Cortex of kidney (tissue), 1 donor: ENCODE measurements at places on chromosomes 2 and 18.

DNA sequence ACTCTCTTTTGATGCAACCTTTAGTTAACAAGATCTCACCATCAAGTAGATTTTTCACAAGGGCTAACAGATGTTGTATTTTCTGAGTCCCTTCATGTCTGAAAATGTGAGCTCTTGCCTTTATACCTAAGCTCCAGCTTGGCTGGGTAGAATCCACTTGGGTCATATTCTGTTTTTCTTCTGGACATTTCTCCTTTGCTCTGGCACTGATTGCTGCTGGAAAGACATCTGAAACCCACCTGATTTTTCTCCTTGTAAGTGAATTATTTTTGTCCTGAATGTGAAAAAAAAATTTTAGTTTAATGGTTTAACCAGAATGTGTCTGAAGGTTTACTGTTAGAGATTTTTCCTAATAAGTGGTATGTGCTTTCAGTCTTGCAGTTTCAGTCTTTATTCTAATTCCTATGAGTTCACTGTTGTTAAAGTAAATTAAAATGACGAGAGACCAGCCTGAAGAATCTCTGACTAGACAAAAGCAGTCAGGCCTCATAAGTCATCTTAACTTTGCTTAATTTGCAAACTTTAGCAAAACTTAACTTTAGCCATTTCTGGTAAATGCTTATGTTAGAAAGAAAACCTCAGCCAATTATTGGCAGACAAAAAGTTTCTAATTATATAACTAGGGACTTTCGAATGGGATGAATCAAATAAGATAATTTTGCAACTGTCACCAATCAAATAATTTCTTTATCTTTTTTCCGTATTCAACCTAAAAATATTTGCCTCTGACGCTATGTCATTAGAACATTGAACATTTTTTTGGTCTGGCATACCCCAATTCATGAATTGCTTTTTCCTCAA is 70.8 kb downstream of the ACAA2 start:
- DNase-seq, result no peak

DNA sequence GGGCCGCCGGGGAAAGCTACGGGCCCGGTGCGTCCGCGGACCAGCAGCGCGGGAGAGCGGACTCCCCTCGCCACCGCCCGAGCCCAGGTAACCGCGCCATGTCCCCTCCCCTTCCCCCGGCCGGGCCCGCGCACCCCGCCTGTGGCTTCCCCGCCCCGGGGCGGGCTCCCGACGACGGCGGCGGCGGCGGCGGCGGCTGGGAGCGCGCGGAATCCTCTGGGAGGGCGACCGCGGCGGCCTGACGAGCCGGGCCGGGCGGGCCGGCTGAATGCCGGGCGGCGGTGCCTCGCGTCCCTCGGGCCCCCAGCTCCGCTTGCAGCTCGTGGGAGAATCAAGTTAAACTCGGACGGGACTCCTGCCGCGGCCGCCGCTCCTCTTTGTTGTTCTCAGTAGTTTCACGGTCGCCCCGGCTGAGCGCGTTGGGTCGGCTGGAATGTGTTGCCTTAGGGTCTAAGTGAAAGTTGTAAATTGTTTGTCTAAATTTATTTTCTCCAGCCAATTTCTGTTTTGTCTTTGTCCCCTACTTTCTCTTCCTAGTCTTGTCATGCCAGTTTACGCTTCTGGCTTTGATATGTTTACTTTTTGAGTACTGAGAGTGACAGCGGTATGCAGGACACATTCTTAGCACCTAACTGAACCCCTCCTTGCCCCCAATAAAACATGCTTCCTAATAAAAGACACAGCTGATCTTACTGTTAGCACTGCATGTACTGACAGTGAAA is 685 bp downstream of the SMAD4 start:
- DNase-seq, result no peak

- no peak for DNase-seq
Measured at GRCh38 chr18:58977801-58978200, 113.1 kb downstream of the ZNF532 start.

DNA sequence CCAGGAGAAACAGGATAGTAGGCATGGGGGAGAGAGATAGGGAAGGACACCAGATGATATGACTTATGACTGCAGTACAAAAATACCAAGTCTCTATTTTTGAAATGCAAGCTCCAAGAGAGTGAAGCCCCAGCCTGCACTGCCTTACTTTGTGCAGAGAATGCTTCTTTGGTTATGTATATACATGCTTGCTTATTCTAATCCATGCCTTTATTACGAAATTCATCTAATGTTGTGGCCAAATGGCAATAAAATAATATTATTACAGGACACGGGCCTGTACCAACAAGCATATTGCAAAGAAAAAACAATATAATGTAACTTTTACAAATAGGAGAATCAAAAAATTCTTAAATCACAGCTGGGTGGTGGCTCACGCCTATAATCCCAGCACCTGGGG is 110.8 kb downstream of the BCL11A start:
- DNase-seq, result no peak

GRCh38 chr2:201148434-201148990 is 32.5 kb downstream of the CFLAR start:
- DNase-seq, result no peak

DNA sequence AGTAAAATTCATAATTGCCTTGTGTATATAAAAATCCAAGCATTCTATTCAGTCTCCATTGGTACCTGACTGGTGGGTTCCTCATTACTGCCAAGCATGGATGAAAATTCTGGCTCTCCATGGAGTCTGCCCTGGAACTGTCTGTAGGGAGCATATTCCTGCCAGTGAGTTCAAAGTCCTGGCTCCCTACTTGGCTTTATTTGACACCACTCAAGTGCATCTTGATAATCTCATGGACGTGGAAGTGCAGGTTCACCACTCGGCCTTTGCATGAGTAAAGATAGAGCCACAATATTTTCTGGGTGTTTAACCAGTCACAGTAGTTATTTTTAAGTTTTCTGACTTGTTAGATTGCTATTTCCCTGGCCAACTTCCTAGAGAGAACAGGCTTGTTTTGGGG is 63.5 kb downstream of the CNTNAP5 start:
- no peak for DNase-seq

DNA sequence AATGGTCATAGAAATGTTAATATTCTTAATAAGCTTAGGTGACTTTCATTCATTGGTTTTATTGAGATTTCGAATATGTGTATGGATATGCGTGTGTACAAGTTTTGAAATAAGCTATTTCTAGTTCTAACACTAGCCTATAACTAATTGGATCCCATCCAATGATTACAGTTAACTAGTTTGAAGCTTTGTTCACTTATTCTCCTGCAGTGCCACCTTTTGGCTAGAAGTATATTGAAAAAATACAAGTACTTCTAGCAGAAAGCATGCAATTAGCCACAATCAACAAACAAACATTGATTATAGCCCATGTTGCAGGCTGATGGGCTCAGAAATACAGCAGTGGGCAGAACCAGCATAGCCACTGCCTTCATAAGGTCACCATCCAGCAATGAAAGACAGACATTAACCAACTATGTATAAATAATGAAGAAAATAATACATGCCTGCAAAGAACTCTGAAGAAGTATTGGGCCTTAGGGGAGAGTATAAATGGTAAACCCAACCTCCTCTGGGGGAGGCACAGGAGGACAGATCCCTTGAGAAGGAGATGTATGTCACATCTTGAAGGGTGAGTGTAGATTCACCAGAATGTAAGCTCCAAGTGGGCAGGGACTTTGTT is 5.1 kb upstream of the PIEZO2 start:
- no peak for DNase-seq

- no peak for DNase-seq
Measured at GRCh38 chr2:24542269-24542872, 51.3 kb downstream of the NCOA1 start.

- DNase-seq, result no peak
Measured at GRCh38 chr2:151157000-151157735, 104.5 kb downstream of the RBM43 start.

- no peak for DNase-seq
Measured at GRCh38 chr2:232898592-232899543, 28.8 kb downstream of the SNORC start.

DNA sequence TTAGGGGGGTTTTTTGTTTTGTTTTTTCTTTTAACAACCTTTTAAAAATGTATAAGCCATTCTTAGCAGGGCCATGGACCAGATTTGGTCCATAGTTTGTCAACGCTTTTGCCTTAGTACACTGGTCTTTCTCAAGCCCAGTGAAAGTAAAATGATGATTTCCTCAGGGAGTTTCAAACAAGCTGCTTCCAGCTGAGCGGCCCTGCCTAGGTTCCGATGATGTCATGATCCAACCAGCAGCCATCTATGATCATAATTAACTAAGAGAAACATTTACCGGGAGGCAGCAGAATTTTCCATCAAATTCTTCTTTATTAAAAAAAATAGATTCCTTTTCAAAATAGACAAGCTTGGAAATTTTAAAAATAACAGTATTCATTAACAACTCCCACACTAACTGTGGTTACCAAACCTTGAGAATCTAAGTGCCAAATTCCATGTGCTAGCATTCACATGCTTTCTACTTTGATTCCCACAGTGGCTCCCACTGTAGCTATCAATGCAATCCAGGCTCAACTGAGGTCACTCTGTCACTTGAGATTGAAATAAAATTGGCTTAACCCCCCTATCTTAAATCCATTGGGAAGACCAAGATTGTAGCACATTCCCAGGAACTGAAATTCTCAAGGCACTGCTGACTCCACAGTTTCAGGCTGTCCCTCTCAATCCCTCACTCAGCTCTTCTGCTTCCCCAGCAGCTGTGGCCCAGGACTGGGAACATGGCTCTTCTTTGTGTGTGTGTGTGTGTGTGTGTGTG is 148.9 kb downstream of the RNF152 start:
- DNase-seq, result no peak

GRCh38 chr18:2979871-2980790 is 32.8 kb downstream of the LPIN2 start:
- DNase-seq, result no peak

DNA sequence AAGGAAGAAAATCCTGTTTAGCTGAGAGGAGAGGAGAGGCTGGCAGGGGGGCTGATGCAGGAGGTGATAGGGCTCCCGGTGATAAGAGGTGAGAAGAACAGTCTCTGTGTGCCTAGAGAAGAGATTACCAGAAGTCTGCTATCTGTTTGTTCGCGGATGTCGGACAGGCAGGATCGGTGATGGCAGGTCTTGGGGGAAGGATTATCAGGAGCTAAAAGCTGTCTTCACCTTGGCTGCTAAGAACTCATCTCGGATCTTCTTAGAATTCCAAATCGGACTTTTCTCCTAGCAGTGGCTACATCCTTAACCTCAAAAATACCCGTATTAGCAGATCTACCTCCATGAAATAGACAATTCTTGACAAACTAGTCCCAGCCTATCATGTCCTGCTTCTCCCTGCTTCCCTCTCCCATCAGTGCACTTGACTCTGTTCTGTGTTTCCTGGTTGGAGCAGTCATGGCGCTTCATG is 282.1 kb upstream of the TRIB2 start:
- DNase-seq, result no peak

DNA sequence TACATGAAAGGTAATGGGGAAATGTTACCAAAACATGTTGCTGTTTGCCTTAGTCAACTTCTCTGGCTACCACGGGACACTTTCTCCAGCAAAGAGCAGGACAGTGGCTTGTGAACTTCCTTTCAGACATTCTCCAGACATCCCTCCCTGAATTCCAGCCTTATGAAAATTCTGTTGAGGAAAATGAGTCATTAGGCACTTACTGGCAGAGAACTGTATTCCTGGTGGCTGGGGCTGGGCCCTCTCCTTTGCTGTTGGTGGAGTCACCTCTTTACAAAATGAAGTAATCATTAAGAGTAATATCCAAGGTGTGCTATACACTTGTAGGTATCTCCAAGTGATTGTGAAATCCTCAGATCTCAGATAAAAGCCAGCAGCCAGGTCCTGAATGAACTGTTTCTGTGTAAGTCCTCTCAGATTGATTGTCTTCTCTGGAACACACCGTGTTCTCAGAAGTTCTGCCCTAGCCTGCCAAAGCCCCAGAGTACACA is 1.3 kb upstream of the FAP start:
- DNase-seq, result no peak

- DNase-seq, result no peak
Measured at GRCh38 chr2:239926587-239927232, 98.4 kb downstream of the NDUFA10 start.

- no peak for DNase-seq
Measured at GRCh38 chr2:180871649-180872048, 108.8 kb upstream of the UBE2E3 start.

DNA sequence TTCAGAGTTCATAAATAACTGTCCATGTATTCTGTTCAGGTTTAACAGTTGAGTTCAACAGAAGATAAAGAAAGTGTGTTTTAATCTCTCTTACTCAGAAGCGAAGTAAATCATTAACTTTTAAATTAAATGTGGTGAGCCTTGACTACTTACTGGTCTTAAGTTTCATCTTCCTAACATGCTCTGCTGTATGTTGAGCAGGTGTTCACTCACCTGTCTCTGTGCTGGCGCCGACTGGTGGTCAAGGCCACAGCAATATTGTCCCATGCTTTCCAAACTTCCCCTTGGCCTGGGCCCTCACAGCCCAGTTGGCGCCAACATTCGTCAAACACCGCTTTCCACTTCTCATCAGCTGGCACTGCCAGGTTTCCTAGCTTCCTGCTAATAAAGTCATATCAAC is 17.0 kb upstream of the MPP4 start:
- DNase-seq, result no peak

DNA sequence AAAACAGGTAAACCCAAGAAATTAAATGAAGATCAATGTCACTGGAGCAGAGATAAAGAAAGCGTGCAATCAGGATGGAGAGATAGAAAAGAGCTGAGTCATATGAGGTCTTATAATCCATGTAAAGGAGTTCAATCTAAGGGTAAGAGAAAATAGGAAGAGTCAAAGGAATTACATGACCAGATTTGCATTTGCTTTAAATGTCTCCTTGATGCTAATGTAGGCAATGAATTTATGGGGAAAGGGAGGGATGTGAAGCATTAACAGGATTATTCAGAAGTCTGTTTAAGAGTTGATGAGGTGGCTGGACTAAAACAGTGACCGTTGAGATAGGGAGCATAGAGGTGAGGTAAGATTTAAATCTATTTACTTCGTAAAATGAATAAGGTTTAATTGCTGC is 623.1 kb downstream of the MBD2 start:
- no peak for DNase-seq

- DNase-seq, result no peak
Measured at GRCh38 chr2:53668624-53669026, 99.0 kb upstream of the CHAC2 start.

GRCh38 chr2:164642946-164643555 is 21.8 kb upstream of the GRB14 start:
- no peak for DNase-seq

DNA sequence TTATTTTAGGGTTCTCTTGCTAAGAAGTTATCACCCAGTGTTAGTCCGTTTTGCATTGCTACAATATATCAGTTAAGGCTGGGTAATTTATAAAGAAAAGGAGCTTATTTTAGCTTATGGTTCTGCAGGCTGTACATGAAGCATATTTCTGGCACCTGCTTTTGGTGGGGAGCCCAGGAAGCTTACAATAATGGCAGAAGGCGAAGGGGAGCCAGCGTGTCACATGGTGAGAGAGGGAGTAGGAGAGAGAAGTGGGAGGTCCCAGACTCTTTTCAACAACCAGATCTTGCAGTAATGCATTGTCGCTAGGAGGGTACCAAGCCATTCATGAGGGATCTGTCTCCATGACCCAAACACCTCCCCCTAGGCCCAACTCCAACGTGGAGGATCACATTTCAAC is 688.8 kb upstream of the PIK3C3 start:
- no peak for DNase-seq

- DNase-seq, result no peak
Measured at GRCh38 chr2:9765611-9766531, 77.4 kb upstream of the TAF1B start.
